Retina (tissue), 1 donor: ENCODE measurements at places on chromosomes 6 and 20.

DNA sequence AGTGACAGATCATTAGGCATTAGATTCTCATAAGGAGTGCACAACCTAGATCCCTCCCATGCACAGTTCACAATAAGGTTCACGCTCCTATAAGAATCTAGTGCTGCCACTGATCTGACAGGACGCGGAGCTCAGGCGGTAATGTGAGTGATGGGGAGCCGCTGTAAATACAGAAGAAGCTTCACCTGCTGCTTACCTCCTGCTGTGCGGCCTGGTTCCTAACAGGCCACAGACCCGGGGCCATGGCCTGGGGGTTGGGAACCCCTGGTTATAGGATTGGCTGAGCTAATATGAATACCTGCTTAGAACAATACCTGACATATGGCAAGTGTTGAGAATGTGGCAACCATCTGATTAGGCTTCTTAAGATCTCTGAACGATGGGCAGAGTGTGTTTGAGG lies 2.4 kb downstream of the PNPLA1 start:
- DNase-seq: no peak

- DNase-seq: no peak
Observed at GRCh38 chr6:91281901-91282300, 695.0 kb upstream of the MAP3K7 start.

DNA sequence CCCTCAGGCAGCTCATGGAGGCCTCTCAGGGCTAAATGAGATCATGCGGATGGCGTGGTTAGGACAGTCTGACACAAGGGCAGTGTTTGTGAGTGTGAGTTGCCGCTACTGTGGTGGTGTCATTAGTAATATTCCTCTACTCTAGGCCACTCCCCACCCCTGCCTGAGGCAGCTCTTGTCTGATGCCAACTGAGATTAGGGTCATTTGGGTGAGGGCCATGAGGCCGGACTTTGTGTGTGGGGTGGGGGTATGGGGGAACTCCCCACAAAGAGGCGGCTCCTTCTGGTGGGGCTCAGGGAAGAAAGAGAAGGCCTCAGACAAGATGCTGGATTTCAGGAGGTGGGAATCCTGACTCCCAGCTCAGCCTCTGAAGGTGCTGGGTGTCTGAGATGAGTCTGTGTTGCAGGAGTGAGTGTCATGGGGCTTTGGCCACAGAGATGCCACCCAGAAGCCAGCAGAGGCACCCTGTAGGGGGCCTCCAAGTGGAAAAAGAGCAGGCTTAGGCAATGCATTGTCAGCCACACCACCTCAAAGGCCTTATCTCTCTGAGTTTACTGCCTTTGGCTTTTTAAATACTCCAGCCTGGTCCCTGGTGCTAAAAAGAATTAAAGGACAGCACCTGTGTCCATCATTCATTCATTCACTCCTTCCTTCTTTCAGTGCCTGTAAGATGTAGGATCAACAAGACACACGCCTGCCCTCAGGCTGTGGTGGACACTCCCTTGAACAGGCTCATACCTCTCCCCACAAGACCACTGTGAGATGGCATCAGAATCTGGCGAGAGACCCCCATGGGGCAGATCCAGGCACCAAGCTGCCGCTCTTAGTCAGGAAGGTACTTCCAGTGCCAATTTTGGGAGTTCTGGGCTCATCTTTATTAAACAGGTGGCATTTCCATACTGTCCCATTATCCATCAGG lies 175.2 kb downstream of the MRPL14 start:
- DNase-seq: peak; percentile 74

DNA sequence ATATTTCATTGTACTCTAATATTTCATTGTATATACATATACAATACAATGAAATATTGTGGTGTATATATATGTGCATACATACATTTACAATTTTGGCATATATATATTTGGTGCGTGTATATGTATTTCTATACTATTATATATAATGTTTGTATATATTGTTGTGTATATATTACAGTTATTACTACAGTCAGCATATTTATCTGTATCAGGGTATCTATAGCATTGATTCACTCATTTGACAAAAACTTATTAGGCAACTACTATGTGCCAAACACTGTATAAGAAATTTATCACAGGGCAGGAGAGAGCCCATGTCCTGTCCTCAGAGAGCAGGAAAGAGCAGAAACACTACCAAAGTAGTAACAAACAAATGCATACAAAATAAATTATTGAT lies 910.6 kb downstream of the QKI start:
- no peak for DNase-seq

DNA sequence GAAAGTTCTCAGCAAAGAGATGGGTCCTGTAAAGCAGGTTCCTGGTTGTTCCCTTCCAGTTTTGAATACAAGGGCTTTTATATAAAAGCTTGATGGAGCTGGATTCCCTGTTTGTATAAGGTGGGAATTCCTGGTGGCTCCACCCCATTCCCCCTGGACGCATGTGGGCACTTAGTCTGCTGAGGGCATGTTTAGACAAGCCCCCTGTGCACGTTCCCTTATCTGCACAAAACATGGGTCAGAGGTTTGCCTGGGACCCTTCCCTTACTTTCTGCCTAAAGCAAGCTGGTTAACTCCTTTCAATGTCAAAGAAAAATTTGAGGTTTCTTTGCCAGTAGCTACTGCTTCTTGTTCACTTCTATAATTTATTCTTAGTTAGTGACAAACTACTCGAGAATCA lies 181.1 kb downstream of the BCKDHB start:
- no peak for DNase-seq

- peak; percentile 53 for DNase-seq
Observed at GRCh38 chr6:143961886-143962878, 45.9 kb downstream of the PLAGL1 start.

- no peak for DNase-seq
Observed at GRCh38 chr6:16766043-16766536, 4.8 kb upstream of the ATXN1 start.

DNA sequence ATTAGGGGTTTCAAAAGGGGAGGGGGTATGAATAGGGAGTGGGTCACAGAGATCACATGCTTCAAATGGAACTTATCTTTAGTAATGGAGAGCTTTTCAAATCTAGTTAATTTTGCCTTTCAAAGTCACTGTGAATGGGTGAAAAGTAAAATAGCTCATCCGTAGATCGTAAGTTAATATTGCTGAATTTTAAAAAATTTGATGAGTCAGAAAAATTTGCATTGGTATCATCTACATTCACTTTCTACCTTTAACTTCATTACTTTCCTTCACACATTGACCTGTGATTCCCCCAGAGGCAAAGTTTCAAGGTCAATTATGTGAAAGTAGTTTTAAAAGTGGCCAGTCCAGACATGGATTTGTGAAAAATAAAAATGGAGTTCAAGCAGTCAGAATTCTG lies 139.0 kb upstream of the SLC35B3 start:
- DNase-seq: no peak

DNA sequence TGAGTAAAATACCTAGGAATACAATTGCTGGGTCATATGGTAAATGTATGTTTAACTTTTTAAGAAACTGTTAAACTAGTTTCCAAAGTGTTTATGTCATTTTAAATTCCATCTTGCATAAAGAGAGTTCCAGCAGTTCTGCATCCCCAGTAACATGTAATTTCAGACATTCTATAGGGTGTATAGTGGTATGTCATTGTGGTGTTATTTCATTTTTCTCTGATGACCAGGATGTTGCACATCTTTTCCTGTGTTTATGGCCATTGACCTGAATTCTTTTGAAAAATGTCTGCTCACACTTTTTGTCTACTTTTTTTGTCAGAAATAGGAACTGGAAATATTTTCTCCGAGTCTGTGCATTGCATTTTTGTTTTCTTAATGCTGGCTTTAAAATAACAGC lies 128.9 kb downstream of the TMEM200A start:
- no peak for DNase-seq

GRCh38 chr6:99183066-99183465 lies 166.4 kb downstream of the FAXC start:
- no peak for DNase-seq

DNA sequence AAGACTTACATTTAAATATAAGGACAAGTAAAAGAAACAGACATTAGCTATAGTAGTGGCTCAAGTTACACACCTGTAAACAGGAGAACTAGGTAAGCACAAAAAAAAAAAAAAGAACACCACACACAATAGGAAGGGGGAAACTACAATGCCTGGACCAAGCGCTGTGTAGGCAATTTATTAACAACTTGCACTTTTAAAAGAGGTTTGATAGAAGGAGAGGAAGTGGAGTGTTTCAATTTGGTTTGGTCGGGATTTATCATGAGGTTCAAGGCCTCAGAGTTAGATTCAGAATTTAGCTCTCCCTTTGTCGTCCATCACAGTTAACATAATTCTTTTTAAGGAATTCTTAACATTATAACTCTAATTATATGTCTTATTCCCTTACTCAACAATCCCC lies 1.1 kb upstream of the USP49 start:
- DNase-seq: no peak

GRCh38 chr6:111566873-111567517 lies 38.7 kb downstream of the TRAF3IP2 start:
- peak; percentile 86 for DNase-seq

- DNase-seq: no peak
Observed at GRCh38 chr6:55902796-55903195, 27.4 kb upstream of the BMP5 start.

- DNase-seq: no peak
Observed at GRCh38 chr6:13334953-13335352, 6.6 kb upstream of the TBC1D7 start.

DNA sequence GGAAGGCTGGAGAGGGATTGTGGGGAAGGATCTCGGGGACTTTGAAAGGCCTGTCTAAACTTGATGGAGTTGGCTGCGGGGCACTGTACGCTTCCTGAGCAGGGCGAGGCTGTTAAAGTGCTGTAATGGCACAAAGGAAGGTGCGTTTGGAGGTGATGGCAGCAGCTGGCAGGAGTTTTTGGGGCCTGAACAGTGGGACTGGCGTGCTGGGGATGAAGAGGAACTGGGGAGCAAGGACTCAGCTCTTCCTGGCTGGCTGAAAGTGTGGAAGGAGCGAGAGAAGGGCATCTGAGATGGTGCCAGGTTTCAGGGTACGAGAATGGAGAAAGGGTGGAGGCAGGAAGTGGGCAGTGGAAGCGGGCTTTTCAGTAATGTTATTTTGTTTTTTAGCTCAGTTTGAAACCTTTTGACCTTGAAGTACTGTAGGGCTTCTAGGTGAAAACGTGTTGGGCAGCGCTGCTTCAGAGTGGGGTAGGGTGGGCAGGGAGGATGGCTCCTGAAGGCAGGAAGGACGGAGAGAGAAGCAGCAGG lies 8.0 kb downstream of the TMEM181 start:
- DNase-seq: no peak

DNA sequence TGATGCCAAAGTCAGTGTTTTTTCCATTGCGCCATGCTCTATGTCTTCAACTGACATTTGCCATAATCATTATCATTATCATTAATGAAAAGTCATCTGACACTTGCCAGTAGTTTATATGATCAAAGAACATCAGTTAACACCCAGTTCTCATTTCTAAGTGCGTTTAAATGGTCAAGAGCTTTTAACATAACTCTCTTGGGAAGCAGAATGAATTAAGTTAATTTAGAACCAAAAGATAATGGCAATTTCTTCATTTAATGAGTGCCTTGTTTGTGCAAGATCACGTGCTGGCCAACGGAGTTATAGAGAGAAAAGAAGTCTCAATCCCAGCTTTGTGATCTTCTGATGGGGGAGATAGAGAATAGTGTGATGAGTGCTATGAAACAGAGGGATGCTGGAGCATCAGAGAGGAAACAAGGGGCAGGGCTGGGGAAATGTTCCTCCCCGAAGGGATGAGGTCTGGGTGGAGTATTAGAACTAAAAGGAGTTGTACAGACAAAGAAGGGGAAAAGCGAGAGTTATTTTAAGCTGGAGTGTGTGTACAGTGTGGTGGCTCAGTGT lies 20.3 kb downstream of the ANKS1A start:
- no peak for DNase-seq

DNA sequence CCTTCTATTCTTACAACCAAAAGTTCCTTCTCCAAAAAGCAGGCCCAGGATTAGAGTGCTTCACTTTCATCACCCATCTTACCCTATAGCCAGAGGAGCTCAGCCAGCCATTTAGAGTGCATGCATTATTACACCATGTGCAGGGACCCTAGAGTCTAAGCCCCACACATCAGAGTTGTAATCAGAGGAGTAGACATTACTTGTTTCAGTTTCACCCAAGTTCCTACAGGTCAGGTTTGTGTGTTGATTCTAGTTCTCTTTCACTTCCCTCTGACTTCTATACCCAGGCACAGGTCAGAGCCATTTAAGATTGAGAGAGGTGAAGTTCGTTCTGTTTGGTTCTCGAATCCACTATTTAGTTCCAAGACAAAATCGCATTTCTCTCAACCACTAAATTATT lies 16.3 kb upstream of the ARFGEF3 start:
- DNase-seq: no peak

- DNase-seq: no peak
Observed at GRCh38 chr6:56649782-56650181, 7.1 kb upstream of the DST start.
